ENCODE measurements at places on chromosomes 11 and 22.

- DNase-seq = peak; percentile 13
Observed at GRCh38 chr11:44110231-44110679, 14.8 kb downstream of the EXT2 start.

- DNase-seq = no peak
Observed at GRCh38 chr11:120722524-120722923, 211.0 kb downstream of the GRIK4 start.

GRCh38 chr11:116052603-116053547, 548.7 kb upstream of the CADM1 start:
- no peak for DNase-seq

- no peak for DNase-seq
Observed at GRCh38 chr11:26844963-26845362, 123.1 kb upstream of the SLC5A12 start.

- DNase-seq = no peak
Observed at GRCh38 chr11:77387701-77388100, 86.2 kb downstream of the PAK1 start.

- no peak for DNase-seq
Observed at GRCh38 chr11:75507571-75507970, 18.2 kb downstream of the GDPD5 start.

DNA sequence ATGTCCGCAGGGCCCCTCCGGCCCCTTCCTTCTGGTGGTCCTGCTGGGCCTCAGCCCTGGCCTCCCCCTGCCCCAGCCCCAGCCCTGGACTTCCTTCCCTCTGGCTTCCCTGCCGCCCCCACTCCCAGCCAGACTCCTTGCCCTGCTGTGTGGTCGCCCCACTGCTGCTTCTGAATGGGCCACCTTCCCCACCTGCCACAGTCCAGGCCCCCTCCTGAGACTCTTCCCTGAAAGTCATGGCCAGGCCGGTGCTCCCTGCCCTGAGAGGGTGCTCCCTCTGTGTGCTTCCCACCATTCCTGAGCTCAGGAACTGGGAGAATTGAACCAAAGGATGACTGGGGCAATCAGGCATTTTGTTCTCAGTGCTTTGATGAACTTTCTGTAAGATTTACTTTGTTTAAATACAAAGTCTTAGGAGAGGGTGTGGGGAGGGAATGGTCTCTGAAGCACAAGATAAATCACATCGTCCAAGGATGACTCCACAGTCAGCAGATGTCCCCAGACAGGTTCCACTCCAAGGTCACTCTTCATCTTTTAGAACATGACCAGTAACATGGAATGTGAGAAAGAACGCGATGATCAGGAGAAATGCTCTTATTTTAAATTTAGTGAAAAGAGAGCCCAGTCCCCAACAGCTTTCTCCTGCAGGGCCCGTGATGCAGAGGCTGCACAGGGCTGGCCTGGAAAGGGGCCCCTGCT, 774 bp downstream of the APOBEC3D start:
- DNase-seq = no peak

DNA sequence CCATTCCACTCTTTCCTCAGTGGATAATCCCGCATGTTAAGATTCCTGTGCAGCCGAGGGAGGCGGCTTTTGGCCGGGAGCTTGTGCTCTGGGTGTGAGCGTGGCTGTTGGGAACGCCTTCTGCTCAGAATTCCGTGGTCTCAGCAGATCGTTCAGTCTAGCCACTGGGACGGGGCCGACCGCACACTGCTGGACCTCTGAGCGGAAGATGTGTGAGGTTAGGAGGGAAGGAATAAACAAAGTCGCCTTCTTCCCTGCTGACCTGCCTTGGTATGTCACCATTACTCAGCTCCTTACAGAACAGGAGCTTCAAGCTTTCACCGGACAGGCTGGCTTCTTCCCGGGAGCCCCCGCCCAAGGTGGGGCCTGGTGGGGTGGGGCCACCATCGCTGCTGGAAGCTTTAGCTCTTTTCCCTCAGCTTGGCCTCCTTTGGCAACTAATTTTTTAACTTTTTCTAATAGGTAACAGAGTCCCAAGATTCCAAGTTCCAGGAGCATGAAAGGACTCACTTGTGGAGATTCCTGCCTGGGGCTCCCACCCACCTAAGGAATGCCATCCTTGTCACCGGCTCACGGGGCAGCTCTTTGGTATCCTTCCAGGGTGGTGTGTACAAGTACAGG, 22.5 kb upstream of the SEPTIN5 start:
- DNase-seq = peak; percentile 67

DNA sequence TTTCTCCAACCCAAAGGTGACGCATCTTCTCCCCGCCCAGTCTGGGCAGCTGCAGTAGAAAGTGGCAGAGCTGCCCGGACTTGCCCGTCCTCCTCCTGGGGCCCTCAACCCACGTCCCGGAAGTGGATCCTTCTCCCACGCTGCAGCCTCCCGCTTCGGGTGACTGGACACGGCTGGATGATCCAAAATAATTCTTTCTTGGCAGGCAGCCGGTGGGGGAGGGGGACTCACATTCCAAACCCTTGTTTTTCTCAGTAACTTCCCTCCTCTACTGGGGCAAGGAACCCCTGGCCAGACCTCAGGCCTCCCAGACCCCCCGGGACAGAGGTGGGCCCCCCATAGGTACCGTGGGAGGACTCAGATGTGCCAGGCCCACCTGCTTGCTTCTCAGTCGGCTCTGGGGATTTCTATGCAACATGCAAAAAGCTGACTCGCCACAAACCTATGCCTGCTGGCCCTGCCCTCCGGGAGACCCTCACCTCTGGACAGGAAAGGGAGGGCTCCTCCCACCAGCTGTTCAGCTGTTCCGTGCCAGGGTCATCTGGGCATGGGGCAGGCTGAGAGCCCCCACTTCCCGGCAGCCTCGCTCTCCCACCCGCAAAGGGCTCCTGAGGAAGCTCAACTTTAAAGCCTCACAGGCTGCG, 1.4 kb downstream of the PLXNB2 start:
- DNase-seq = peak; percentile 91

DNA sequence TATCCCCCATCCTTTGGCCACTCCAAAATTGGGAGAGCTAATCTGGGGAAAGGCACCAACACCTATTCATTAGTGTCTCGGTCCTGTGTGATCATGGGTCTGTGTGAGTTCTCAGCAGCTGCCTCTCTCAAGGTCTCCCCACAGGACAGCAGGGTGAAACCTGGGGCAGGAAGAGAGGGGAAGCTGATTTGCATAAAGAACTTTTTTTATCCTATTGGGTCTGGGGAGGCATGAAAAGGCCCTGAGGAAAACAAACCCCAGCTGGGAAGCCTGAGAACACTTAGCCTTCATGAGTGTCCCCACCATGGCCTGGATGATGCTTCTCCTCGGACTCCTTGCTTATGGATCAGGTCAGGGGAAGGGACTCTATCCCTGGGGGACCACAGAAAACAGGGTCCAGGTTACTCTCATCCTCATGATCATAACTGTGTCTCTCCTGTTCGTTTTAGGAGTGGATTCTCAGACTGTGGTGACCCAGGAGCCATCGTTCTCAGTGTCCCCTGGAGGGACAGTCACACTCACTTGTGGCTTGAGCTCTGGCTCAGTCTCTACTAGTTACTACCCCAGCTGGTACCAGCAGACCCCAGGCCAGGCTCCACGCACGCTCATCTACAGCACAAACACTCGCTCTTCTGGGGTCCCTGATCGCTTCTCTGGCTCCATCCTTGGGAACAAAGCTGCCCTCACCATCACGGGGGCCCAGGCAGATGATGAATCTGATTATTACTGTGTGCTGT, 116.0 kb upstream of the TOP3B start:
- DNase-seq = no peak
